ENCODE measurements at places on chromosomes 16 and 17.

GRCh38 chr16:79792664-79793351 is 192.3 kb upstream of the MAF start:
- no peak for DNase-seq

DNA sequence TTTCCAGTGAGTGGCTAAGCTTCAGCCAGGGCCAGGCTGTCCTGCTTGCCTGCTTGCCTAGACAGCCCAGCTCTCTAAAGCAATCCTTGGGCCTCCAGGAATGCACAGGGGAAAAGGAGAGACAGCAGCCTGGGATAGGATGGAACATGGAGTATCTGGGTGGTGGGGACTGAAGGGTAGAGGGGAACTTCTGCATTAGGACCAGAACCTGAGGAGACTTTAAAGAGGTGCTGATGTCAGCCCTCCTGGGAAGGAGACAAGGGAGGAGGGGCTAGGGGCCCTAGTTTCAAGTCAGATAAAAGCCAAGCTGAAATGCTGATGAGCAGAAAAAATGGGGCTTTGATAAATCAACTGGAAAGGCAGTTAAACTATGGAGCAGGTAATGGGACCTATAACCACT is 1.8 kb downstream of the HOXB7 start:
- DNase-seq: no peak

DNA sequence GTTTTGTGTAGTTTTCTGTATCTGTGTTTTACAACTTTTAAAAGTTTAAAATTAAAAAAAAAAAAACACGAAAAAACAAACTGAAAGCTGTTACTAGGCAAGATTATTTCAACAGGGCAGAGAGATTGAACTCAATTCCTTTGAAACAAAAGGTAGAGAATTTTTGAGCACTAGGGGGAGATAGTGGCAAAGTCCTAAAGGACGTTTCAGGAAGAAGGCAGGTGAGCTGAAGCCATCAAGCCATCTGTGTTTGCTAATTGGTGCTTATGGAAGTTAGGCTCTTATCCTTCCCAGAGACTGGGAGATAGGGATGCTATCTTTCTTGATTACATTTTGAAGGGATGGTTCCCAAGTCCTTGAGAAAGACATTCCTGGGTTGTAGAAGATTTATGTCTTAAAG is 70.6 kb upstream of the CLEC3A start:
- DNase-seq: no peak

GRCh38 chr16:31421587-31421986 is 6.6 kb downstream of the COX6A2 start:
- peak; percentile 66 for DNase-seq

DNA sequence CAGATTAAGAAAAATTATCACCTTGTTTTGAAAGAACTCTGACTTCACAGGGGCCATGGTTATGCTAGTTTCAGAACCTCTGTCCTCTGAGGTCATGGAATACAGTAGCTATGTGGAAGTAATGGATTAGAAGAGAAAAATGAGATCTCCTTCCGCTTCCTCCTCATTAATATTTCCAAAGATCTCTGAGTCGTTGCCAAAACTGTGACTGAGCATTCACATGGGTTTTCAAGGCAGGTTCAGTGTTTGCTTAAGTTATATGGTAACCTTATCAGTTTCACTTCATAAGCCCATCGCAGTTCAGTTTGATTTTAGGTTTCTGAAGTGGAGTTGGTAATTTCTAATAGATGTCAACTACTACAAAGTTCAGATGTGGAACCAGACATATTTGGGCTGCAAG is 321.2 kb upstream of the SOX9 start:
- DNase-seq: no peak

DNA sequence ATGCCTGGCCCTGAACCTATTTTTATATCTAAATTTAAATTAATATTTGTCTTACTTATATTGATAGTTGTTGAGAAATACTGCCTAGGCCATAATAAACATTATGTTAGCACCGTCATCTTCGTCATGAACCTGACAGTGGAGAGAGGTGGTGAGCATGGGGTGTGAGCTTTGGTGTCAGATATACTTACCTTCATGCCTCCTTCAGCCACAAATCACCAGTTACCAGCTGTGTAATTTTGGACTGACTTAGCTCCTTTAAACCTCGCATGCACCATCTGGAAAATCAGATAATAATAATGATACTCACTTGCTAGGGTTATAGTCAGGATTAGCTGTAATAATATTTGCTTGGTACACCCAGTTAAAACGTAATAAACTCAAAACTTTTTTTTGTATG is 35.0 kb downstream of the SNX29 start:
- DNase-seq: no peak

DNA sequence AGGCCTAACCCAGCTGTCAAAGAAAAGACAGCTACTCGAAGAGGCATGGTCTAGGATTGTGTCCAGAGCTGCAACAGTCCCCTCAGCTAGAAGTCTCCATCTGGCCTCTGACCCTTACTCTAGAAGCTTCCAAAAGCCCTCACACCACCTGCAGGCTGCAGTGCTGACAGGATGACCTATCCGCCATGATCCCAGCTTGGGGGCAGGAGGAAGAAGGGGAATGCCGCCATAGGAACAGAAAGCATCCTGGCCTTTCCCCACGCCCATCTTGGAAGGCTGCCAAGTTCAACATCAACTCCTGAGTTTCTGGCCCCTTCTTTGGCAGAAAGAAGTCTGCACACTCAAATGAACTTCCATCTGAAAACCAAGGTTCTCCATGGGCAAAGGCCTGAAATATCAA is 3.1 kb upstream of the KRT36 start:
- no peak for DNase-seq

DNA sequence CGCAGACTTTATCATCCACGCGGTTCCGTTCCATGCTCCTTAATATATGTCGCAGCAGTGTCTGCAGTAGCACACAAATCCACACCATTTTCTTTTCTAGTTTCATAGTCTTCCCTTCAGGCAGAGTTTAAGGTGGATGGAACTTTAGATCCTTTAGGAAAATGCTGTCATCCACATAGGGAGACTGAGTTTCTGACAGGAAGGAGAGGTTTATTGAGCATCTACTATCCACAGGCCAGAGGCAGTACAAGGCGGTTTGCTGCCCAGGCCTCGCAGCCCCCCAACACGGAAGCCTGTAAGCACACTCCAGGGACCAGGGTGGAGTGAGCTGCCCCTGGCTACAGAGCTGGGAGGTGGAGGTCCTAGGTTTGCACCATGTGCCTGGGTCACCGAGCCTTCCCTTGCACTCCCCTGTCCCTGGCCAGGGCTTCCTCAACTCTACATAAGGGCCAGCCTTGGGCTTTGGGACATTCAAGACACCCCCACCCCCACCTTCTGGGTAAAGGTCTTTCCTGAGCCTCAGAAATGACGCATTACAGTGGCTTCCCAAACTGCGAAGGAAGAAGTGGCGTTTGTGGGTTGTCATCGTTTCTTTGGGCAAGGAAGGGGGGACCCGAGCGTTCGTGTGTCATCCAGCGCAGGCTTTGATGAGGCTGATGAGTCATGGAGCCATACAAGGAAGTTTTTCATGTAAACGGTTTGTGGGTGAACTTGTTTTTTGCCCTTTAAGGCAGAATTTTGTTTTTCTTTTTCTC is 146.5 kb upstream of the PLCG2 start:
- DNase-seq: peak; percentile 71

DNA sequence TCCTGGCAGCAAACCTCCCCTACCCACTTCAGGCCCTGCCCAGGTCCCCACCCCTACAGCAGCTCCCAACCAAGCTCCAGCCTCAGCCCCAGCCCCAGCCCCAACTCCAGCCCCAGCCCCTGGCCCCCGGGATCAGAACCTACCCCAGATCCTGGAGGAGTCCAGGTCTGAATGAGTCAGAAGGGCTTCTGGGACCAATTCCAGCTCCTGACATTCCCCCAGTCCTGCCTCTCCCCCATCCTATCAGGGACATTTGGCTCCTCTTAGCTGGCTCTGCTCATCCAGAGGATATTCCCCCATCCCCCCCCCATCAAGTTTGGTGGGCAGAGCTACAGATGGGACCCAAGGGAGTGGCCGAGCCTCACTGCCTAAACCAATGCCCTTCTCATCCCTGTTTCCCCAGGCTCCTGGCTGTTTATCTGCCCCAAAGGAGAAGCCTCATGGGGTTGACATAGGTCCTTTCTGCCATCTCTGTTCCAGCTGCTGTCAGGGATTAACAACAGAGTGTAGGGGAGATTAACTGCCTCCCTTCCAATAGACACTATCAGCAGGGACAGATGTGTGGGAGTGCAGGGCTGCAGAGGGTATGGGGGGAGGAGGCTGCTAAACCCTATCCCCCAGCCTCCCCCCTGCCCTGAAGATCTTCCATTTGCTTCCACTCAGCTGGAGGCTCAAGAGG is 16.5 kb downstream of the CNTNAP1 start:
- DNase-seq: no peak

DNA sequence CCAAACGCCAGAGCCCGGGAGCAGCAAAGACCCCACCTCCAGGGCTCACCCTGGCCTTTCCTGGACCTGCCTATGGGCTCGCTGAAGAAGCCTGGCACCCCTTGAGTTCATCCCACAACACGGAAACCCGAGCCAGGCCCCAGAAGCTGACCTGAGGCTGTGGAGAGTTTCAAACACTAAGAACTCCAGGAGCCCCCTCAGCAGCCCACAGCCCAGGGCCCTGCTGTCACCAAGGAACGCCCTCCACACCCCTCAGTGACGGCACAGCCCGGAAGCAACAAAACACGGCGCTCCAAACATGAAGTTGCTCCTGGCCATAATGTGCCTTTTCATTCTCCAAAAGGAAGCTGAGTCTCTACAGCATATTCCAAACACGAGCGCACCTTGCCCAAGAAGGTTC is 9.2 kb downstream of the SLC38A10 start:
- DNase-seq: no peak

DNA sequence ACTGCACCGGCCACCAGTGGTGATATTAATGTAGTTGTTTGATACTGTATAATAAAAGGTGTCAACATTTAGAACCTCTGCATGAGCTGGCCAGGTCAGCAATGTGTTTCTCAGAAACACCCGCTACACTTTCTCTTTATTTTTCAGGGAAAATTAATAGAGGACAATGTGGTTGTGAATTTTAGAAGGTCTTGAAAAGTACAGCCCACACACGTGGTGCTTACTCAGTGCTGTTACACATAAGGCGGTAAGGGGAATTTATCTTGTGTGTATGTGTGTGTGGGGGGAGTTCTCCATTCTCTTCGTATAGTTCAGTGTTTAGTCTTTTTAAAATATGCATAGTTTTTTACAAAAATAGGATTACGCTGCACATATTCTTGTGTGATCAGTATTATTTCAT is 4.4 kb upstream of the ZFP1 start:
- no peak for DNase-seq

GRCh38 chr17:5874486-5874885 is 195.7 kb upstream of the WSCD1 start:
- DNase-seq: no peak

DNA sequence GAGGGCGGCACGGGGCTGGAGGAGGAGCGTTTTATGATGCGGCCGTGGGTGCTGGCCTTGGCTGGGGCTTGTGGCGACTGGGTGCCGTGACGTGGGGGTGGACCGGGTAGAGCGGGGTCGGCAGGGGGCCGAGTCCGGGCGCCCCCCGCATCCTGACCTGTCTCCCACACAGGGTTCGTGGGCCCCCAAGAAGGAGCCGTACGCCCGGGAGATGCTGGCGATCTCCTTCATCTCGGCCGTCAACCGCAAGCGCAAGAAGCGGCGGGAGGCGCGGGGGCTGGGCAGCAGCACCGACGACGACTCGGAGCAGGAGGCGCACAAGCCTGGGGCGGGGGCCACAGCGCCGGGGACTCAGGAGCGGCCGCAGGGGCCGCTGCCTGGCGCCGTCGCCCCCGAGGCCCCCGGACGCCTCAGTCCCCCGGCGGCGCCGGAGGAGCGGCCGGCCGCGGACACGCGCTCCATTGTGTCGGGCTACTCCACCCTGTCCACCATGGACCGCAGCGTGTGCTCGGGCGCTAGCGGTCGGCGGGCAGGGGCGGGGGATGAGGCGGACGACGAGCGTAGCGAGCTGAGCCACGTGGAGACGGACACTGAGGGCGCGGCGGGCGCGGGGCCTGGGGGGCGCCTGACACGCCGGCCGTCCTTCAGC is 81.6 kb downstream of the ARHGAP23 start:
- no peak for DNase-seq

DNA sequence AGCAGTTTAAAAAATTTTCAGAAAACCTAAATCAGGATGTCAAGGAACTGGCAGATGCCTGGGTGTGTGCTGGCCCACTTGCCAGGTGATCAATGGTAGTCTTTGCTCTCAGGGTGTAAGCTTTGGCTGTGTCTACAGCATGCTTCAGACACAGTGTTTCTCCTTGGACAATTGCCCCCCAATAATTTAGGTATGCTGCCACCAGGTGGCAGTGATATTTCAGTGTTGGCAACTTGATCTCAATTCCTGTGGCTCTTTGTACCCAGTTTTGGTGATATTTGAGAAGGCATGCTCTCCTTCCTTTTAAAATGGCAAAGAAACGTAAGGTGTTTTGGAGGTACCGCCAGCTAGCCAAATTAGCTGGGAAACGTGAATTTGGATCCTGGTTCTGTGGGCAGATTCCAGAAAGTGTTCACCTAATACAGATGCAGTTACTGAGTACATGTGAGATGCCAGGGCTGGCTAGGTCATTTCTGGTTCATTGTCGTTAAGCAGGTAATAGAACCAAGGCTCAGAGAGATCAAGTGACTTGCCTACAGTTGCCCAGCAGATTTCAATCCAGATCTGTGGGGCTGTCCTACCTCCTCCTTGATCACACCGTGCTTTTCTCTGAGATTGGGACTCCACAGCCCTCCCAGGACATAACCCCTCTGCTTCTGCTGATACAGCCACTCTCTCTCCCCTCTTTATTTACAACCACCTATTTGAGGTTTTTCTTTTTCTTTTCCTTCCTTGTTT is 155.6 kb upstream of the PLCG2 start:
- peak; percentile 28 for DNase-seq

DNA sequence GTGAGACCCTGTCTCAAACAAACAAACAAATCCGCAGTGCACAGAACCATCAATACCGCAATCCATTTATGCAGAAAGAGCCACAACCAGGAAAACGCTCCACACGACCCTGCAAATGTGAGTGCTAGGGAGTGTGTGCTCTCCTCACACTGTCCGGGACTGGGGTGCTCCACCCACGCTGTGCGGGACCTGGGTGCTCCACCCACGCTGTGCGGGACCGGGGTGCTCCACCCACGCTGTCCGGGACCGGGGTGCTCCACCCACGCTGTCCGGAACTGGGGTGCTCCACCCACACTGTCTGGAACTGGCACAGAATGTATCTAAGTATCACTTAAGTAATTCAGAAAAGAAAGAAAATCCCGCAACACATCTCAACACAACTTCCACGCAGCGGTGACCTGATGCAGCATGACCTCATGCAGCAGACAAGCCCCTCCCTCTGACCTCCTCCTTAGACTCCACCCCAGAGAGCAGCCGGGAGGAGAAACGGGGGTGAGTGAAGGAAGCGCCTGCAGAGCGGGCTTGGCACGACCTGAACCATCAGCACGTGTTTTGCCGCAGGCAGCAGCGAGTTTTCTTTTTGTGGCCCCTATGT is 38.5 kb downstream of the ZNF276 start:
- no peak for DNase-seq
